Activated CD4-positive, alpha-beta T cell treated with anti-CD3 and anti-CD28 coated beads, Interleukin-10, Interleukin-2, amounts not matched to agents 100 ng/mL and 50 ng/mL, durations not matched to agents 16 hours and 8 hours (primary cell): ENCODE measurements at places on chromosomes 1 and 21.
A peak's percentile ranks its signal among the peaks of the same experiment; 100 is the strongest.

DNA sequence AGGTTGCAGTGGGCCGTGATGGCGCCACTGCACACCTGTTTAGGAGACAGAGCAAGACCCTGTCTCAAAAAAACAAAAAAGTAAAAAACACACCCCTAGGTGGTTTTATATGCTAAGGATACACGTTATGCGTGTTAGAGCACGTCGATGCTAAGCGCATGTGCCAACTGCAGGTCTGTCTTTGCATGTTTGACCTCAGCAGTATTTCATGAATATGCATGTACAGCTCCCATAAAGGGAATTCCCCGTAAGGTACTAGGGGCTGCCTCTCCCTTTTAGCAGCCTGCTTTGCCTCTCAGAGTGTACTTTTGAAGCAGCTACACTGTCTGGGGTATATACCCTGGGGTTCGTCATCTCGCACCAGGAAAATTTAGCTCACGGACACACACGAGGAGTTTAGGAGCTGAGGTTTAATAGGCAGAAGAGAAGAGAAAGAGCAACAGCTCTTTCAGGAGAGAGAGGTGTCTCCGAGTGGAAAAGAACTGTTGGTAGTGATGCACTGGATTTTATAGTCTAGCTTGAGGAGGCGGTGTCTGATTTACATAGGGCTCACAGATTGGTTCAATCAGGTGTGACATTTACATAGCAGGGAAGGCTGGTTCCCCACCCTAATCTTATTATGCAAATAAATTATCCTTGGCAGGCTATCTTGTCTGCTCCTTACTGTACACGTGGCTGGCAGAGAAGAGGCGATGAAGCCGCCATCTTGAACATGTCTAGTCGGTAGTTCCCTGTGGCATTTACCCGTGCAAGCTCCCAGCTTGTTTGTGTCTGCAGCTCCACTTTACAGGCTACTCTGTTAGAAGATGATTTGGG lies 4.2 kb upstream of the OTUD3 start:
- DNase-seq: no peak

DNA sequence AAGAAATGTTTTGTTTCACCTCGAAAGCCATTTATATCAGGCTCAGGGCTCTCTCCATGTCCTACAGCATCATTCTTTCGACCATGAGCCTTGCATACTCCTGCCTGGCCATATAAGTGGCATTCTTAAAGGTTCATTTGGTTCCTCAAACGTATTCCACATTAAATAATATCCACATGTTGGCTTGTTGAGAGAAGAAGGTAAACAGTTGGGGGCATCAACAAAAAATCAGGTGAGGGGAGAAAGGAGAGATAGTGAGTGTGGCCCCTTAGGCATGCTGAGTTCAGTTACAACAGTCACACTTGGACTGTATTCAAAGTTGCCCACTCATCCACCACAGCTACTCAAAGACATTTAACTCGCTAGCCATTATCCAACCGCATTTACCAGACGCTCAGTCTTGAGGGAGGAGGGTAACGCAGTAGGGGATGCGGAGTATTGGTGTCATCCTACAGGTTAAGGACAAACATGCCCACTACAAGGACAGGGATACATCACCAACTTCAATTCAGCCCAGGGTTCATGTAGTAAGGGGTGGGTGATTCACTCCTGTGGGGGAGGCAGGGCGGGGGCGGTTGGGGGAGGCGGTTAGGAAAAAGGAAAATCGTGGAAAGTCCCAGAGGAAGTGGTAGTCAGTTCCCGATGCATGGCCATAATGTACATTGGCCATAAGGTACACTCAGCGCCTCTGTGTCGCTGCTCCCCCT lies 1.4 kb downstream of the ZNF697 start:
- no peak for DNase-seq

DNA sequence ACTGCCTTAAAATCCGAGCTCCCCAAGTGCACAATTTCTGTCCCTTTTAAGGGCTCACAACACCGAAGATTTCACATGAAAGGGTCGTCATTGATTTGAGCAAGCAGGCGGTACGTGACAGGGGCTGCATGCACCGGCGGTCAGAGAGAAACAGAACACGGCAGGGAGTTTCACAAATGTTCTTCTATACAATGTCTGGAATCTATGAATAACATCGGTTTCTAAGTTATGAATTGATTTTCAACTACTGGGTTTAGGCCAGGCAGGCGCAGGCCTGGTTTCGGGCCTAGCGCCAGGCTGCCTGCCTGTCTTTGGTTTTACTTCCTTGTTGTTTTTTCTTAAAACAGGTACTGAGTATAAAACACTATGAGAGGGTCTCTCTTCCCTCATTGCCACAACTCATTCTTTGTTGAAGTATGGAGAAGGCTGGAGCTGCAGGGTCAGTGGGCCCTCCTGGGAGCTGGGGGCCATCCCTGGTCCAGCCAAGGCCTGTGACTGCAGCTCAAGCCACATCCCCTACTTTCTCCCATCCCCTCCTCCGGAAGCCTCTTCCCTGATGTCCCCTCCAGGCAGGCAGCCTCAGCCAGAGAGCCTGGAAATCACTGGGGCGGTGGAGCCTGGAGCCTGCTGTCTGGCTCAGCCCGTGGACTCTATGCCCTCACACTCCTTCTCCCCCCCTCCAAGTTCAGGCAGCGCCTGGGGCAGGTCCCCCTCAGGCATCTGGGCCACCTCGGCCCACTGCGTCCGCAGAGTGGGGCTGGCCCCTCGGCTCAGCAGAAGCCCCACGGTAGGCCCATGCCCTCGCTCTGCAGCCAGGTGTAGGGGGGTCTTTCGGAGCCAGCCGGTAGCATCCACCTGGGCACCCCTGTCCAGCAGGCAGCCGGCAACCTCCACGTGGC lies 2.4 kb downstream of the ANKRD65 start:
- DNase-seq: no peak

- DNase-seq: peak; percentile 56
Measured at GRCh38 chr1:22105611-22106207, 37.2 kb downstream of the WNT4 start.

- no peak for DNase-seq
Measured at GRCh38 chr1:201226859-201227488, 36.4 kb downstream of the IGFN1 start.

DNA sequence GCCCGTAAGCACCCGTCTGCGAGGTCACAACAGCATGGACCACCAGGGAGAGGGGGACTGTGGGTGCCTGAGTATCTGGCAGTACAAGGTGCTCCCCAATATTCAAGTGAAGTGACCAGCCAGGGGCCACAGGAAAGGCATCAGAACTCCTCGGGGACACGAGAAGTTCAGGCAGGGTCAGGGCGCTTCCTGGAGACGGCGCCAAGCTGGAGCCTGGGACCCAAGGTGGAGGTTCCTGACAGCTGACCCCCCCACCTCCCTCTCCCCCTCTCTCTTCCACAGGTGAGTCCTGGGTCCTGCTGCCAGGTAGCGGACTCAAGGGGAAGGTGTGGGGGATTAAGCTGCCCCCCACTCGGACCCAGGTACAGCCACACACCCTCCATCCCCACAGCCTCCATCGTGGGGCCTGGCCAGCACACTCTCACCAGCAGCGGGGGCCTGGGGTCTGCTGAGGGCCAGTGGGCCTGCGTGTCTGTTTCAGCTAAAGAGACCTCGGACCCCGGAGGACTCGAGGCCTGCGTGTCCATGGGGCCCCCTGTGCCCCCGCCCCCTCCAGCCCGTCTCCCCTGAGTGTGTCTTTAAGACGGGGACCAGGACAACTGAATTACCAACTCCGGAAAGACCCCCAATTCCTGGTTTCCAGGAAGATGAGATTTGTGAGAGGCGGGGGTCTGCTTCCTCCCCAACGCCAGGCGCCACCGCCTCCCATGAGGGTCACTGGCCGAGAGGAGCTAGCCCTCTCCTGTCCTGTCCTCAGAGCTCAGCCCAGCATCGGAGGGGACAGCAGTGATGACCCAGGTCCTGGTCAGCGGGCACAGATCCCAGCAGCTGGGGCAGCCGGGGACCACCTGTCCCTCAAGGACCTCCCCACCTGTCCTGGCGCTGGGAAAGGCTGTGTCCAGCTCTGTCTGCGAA lies 6.2 kb downstream of the TNFRSF18 start:
- no peak for DNase-seq

- DNase-seq: peak; percentile 27
Measured at GRCh38 chr1:55071477-55071876, 32.1 kb downstream of the PCSK9 start.

- no peak for DNase-seq
Measured at GRCh38 chr21:43273708-43274021, 104.9 kb downstream of the CRYAA start.

DNA sequence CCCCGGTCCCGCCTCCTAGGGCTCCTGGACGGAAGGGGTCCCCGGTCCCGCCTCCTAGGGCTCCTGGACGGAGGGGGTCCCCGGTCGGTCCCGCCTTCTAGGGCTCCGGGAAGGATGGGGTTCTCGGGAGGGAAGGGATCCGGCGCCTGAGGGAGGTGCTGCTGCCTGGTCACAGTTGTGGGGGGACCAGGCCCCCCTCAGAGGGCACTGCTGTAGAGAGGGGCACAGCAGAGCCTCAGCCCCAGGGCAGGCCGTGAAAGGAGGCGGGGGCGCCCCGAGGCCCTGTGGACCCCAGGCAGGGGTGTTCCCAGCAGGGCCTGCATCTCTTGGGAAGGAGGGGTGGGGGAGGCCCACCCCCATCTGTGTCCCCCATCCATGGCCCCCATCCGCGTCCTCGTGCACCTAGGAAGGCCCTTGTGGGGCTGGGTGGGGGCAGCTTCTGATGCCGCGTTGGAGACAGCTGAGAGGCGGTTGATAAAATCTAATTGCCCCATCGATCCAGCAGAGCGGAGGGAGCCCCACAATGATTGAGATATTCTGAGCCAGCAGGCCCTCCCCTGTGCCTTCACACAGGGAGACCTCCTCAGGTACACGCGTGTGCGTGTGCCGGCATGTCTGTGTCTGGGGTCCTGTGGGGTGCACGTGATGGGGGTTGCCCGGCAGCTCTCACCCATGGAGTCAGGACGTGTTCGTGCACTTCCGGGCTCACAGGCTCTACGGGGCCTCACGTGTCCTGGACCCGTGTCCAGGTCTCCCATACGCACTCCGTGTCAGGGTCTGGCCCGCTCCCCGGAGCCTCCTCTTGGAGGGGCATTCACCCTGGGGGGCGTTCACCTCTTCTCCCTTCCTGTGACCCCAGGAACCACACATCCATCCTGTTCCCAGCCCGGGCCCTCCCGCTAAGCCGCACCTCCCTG lies 12.9 kb downstream of the SAMD11 start:
- DNase-seq: no peak

DNA sequence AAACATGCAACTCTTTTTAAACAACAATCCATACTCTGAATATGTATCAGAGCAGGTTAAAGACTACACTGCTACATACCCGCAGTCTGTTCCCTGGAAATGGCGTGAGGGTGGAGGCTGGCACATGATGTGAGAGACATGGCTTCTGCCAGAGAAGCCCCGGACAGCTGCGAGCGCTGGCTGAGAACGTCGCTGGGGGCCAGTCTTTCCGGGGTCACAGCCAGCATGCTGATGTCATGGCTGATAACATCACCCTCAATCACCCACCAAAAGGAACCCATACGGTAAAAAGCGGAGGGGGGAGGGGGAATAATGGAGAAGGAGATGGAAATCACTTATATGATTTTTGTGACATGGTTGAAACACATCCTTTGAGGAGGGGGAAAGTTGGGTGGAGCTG lies 29.1 kb downstream of the C1orf198 start:
- DNase-seq: no peak

DNA sequence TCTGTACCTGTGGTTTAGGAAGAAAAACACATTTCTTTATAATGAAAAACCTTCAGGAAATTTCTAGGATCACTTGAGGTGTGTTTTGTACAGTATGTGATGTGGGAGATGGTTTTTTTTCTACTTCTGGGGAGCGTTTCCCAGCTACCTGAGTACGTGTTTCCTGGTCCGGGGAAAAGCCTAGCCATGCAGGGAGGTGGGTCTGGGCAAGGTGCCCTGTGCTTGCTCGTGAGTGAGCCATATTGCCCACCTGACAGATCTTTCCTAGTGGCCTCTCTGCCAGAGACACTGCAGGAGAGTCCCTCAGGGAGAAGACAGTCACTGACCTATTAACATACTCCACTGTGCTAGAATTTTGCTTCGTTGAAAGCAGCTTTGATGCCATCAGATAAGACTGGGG lies 41.3 kb downstream of the TRPM2 start:
- DNase-seq: no peak

DNA sequence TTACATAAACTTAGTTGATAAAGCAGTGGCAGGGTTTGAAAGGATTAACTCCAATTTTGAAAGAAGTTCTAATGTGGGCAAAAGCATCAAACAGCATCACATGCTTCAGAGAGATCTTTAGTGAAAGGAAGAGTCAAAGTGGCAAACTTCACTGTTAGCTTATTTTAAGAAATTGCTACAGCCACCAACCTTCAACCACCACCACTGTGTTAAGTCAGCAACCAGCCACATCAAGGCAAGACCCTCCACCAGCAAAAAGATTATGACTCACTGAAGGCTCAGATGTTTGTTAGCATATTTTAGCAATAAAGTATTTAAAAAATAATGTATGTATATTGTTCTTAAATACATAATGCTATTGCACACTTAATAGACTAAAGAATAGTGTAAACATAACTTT lies 21.3 kb upstream of the MAGI3 start:
- DNase-seq: peak; percentile 33
